Activated gamma-delta T cell (primary cell): ENCODE measurements at places on chromosomes 2 and 18.

- no peak for DNase-seq
Measured at GRCh38 chr18:48321121-48321520, 88.1 kb downstream of the ZBTB7C start.

DNA sequence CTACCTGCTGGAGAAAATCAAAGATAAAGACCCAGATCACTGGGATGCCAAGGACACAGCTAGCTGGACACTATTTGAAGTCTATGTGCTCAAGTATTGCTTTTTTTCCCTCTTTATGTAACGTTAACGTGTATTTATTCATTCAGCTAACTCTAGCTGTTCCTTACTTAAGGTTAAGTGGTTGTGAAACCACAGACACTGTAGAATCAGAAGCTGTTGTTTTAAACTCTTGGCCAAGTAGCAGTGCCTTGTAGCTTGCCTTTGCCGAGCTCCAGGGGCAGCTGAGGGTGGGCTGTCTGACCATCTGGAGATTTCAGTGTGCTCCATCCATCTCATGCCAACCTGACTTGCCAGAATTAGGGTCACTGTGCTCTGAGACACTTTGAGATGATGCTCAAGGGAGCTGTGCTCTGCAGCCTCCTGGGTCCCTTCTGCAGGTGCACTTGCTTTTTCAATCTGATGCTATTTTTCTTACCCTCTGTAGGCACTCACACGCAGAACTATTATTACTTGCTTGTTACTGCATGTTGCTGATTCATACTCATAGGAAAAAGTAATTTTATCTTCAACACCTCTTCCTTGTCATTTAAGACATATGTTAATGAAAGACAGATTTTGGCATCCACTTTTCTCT lies 116.2 kb downstream of the METTL8 start:
- DNase-seq, result no peak

- DNase-seq, result no peak
Measured at GRCh38 chr2:15492773-15493325, 68.3 kb downstream of the NBAS start.

DNA sequence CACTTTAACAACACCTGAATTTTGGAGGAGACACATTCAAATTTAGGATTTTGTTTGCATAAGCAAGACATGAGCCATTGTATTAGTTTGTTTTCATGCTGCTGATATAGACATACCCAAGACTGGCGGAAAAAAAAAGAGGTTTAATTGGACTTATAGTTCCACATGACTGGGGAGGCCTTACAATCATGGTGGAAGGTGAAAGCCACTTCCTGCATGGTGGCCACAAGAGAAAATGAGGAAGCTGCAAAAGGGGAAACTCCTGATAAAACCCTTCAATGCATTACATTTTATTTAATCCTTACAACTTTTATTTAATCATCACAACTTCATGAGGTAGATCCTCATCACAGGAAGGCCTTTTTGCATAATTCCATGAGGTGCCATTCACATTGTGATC lies 242.0 kb upstream of the STON1 start:
- DNase-seq, result no peak
